ENCODE measurements at places on chromosomes 13 and 19. TPM values are rescaled to one million over a fixed set of nuclear protein-coding genes. Genes with fewer than 3 reads are reported as not detected.

GRCh38 chr19:10828981-10829821 is 6.8 kb downstream of the TMED1 start:
- DNase-seq, result no peak

DNA sequence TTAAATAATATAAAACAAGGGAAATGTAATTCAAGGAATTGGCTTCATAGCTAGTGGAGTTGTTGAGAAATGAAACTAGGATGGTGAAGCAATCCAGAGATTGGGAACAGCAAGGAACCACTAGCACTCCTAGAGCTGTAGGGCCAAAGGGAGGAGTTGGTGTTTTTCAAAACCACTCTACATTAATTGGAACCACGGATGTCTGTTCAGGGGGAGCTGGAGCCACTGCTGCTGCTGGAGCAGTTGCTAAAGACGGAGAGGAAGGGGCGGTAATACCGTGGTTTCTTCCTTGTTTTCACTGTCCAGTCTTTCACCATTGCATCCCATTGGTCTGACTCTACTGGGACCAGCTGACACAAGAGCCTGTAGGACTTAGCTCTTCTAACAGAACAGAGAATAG is 8.5 kb downstream of the DNAJC15 start:
- DNase-seq, result no peak

- DNase-seq, result peak; percentile 47
Observed at GRCh38 chr13:99033814-99034213, 56.0 kb upstream of the DOCK9 start.

The FUT1 gene
- 2.4 TPM for total RNA-seq

- DNase-seq, result no peak
Observed at GRCh38 chr13:106108346-106108745, 427.1 kb downstream of the EFNB2 start.

DNA sequence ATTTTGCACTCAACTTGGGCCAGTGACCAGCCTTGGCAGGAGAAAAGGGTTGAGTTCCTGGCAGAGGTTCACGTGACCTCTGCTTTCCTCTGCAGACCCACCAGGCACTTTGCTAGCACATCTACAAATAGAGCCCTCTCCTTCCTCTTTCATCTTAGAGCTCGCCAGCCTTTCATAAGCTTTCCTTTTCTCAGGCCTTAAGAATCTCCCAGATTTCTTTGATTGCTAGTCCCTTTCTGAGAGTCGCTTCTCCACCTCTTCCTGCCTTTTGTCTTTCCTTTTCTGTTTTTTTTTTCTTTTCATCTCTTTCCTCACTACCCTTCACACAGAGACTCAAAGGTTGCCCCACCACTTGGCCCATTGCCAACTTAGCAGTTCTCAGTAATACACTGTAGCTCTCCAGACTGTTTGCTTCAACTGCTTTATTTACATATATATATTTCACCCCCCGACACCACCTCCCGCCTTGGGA is 375.7 kb upstream of the SPRY2 start:
- DNase-seq, result peak; percentile 60

DNA sequence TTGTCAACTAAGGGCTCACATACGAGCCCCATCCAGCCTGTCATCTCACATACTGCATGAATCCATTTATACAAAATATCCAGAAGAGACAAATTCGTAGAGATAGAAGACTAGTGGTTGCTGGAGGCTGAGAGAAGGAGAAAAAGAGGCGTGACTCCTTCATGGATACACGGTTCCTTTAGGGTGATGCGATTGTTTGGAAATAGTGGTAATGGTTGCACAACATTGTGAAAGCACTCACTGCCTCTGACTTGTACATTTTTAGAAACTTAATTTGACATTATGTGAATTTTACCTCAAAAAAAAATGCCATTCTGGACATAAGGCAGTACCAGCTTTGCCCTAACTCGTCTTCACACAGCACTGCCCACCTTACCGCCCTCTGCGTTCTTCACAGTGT is 27.3 kb downstream of the IGFL1 start:
- no peak for DNase-seq

- no peak for DNase-seq
Observed at GRCh38 chr13:42597505-42597904, 23.6 kb downstream of the TNFSF11 start.

GRCh38 chr19:36748431-36749275 is 24.0 kb downstream of the ZNF850 start:
- no peak for DNase-seq

- DNase-seq, result no peak
Observed at GRCh38 chr13:83272652-83273240, 609.5 kb downstream of the SLITRK1 start.

GRCh38 chr19:35038623-35039512 is 2.7 kb upstream of the HPN start:
- DNase-seq, result no peak

DNA sequence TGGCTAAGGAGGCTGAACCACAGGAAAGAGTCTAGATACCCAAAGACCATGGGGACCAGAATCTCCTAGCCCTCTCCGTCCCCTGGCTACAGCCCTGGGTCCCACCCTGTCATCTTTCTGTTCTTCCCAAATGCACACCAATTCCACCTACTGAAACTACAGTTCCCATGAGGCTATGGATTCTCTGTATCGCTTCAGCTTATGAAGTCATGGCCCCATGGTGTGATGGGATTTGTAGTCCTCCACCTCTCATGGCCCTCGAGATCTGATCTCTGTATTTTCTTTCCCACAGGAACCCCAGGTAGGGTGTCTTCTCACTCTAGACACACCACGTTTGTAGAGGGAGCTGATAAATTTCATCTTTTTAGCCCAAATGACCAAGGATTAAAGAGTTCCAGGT is 11.8 kb downstream of the PTPRH start:
- peak; percentile 2 for DNase-seq

- DNase-seq, result no peak
Observed at GRCh38 chr13:73187106-73187505, 128.3 kb downstream of the KLF5 start.

DNA sequence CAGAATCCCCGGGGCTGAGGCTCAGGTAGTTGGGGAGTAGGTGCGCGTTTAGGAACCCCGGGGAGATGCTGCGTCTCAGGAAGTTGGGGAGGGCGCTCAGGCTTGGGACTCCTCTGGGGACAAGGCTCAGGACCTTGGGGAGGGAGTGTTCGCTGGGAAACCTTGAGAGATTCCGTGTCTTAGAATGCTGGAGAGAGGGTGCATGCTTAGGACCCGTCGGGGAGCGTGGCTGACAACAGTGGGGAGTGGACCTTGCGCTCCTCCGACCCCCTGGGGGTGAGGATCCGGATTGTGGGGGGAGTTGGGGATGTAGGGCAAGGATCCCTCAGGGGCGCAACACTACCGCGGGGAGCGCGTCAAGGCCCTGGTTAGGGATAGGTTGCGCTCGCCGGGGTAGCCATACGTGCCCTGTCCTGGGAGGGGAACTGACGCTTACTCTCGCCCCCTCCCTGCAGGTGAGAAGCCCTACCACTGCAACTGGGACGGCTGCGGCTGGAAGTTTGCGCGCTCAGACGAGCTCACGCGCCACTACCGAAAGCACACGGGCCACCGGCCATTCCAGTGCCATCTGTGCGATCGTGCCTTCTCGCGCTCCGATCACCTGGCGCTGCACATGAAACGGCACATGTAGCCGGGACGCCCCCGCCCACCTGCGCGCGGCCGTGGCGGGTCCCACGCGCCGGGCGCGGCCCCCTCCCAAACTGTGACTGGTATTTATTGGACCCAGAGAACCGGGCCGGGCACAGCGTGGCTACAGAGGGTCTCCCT is 2.0 kb downstream of the KLF2 start:
- DNase-seq, result no peak

- DNase-seq, result no peak
Observed at GRCh38 chr19:54317108-54317964, 4.4 kb upstream of the LILRA5 start.

The WASF3 gene
- 15.5 TPM for total RNA-seq

- no peak for DNase-seq
Observed at GRCh38 chr19:50501186-50501567, 9.8 kb downstream of the JOSD2 start.

DNA sequence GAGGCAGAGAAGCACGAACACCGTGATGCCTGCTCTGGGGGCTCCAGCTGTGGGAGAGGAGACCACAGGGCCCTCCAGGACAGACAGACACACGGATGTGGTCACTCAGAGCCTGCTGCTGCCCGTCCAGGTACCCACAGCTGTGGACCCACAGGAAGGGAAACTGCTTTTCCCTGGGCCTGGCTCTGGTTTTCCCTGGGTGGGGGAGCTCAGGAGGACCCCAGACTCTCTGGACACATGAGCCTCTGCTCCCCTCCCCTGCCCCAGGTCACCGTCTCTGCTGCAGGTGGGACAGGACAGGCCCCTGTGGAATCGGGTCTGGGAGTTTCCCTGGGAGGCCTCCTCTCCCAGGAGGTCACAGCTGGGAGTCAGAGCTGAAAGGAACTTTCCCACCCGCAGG is 7.3 kb downstream of the LILRA4 start:
- DNase-seq, result no peak

- no peak for DNase-seq
Observed at GRCh38 chr19:18291019-18291524, 9.7 kb upstream of the JUND start.

The GNA15 gene
- total RNA-seq, result 0.24 TPM

DNA sequence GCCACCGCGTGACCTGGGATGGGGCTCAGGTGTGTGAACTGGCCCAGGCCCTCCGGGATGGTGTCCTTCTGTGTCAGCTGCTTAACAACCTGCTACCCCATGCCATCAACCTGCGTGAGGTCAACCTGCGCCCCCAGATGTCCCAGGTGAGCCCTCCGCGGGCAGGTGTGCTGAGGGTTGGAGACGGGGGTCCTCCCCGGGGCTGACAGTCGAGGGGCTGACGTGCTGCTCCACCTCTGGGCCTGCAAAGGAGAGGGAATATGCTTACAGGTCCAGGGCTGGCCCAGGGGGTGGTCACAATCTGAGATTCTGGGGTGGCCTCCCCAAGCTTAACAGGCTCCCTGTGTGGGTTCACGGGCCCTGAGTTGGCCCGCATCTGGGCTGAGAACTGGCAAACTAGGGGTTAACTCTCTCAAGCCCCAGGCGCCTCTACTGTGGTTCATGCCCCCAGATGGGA is 386 bp downstream of the VAV1 start:
- no peak for DNase-seq
